Panc1 (cell line): ENCODE measurements at places on chromosomes 4 and X. TPM values are rescaled to one million over a fixed set of nuclear protein-coding genes. Genes with fewer than 3 reads are reported as not detected.

NUDT10 gene
- not detected for total RNA-seq

DGAT2L6 gene
- not detected for total RNA-seq

FGA gene
- total RNA-seq: 2.7 TPM

TENM3 gene
- 0.95 TPM for total RNA-seq

PRSS12 gene
- 0.23 TPM for total RNA-seq

FGG gene
- total RNA-seq: 1.8 TPM

TLR10 gene
- 0.05 TPM for total RNA-seq

FAM3A gene
- total RNA-seq: 88.8 TPM

VCX3B gene
- not detected for total RNA-seq

DCAF12L2 gene
- total RNA-seq: not detected

CSAG3 gene
- total RNA-seq: 0.26 TPM

- no peak overlapping the region for H3K4me3 ChIP-seq
- H3K27me3 ChIP-seq: no peaks in the 10 kb centered on the region
- H3K4me1 ChIP-seq: no peaks in the 10 kb centered on the region
- no peak for DNase-seq
- H3K36me3 ChIP-seq: no peaks in the 10 kb centered on the region
- H3K27ac ChIP-seq: no peak overlapping the region
These were observed 56.6 kb downstream of the AMELX start for GRCh38 chrX:11349661-11350337.

DNA sequence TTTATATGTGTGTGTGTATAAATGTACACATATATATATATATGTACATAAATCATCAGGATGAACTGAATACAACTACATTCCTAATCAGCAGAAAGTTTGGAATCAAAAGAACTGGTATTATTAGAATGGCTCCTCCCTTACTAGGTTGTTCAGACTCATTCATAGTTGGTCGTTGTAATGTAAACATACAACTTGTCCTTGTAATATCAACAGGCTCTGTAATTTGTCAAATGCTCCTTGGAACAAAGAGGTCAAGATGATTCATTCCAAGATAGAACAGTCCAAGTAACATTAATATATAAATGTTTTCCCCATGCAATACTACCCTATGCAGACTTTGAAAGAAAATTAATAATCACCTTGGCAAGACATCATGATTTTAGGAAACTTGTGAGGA lies 351.4 kb upstream of the SMIM31 start:
- no peak overlapping the region for H3K27ac ChIP-seq
- no peaks in the 10 kb centered on the region for H3K36me3 ChIP-seq
- no peaks in the 10 kb centered on the region for H3K27me3 ChIP-seq
- no peak for DNase-seq

DNA sequence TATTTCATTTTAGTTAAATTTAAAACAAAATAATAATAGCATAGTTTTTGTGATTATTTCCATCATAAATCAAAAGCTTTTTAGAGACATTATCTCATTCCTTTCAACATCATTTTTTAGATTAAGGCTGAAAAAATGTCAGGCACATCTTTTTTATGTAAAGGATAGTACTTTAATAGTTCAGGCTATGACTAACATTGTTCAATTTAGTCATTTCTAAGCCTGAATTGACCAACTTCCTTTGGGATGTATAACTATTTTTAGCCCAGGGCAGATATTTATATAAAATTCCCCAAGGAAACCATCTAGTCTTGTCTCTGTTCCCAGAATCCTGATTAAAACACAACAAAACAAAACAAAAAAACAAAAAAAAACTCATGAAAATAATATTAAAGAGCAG lies 145.6 kb upstream of the PCDH18 start:
- no peak for DNase-seq
- H3K27me3 ChIP-seq: no peaks in the 10 kb centered on the region
- no peak overlapping the region for H3K27ac ChIP-seq
- no peak overlapping the region for H3K4me3 ChIP-seq

DNA sequence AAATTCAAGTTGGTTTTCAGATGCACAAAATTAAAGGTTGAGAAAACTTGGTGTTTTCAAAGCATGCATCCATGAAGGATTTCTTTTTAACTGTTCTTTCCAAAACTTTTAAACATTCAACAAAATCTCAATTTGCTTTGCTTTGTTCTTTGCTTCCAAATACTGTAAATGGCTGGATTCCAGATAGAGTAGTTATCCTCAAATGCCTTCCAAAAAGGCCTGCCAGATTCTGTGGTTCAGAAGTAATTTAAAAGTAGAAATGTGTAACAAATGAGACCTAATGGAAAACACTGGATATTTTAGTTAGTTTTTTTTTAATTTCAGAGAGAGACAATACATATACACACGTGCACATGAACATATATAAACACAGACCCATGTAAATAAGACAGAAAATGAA lies 97.3 kb downstream of the NR3C2 start:
- no peak overlapping the region for H3K4me3 ChIP-seq
- no peaks in the 10 kb centered on the region for H3K4me1 ChIP-seq
- no peak for DNase-seq
- H3K36me3 ChIP-seq: no peaks in the 10 kb centered on the region

DNA sequence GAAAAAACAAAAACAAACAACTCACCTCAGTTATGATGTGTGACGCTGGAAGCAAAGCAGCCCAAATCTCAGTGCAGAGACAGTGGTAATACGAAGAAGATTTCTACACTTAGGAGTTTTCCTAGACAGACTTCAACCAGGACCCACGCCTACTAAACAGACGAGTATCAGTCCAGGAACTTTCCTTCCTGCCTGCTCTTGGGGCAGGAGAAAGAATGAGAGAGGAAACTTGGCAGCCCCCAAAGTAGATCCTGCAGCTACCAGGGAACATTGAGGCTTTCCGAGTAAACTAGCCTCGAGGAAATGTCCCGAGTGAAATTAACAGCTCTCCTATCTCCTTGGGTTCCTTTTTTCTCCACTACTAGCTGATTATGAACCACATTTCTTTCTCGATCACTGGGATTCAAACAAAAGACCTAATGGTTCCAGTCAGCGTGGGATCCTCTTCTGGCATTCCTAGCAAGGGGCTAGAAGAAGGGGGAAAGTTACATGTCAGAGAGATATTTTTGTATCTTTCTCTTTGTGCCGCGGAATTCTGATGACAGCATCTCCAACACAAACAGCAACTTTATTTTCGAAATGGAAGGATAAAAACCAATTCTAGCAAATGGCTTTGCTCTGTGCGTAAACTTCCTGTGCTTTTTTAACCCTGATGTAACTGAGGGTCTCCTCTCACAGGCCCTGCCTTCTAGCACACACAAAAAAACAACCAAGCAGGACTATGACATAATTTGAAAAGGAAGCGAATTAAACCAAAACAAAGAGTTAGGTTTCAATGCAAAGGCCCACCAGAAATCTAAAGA lies 53.2 kb downstream of the PPM1K start:
- H3K4me3 ChIP-seq: no peak overlapping the region
- H3K27me3 ChIP-seq: no peaks in the 10 kb centered on the region
- no peak overlapping the region for H3K27ac ChIP-seq
- H3K4me1 ChIP-seq: no peaks in the 10 kb centered on the region
- no peaks in the 10 kb centered on the region for H3K36me3 ChIP-seq

GRCh38 chrX:31021537-31021936 lies 50.3 kb downstream of the FTHL17 start:
- DNase-seq: no peak
- H3K4me1 ChIP-seq: no peaks in the 10 kb centered on the region
- H3K36me3 ChIP-seq: no peaks in the 10 kb centered on the region
- no peaks in the 10 kb centered on the region for H3K27me3 ChIP-seq
- no peak overlapping the region for H3K27ac ChIP-seq

- H3K36me3 ChIP-seq: no peaks in the 10 kb centered on the region
- DNase-seq: no peak
- H3K4me1 ChIP-seq: no peaks in the 10 kb centered on the region
- peaks cover 4% of the 10 kb centered on the region; the same call in 1 of the 2 replicates for H3K27me3 ChIP-seq
- H3K4me3 ChIP-seq: no peak overlapping the region; the same call in 1 of the 2 replicates
- no peak overlapping the region for H3K27ac ChIP-seq
These were observed 11.3 kb downstream of the PNCK start for GRCh38 chrX:153662266-153662665.

DNA sequence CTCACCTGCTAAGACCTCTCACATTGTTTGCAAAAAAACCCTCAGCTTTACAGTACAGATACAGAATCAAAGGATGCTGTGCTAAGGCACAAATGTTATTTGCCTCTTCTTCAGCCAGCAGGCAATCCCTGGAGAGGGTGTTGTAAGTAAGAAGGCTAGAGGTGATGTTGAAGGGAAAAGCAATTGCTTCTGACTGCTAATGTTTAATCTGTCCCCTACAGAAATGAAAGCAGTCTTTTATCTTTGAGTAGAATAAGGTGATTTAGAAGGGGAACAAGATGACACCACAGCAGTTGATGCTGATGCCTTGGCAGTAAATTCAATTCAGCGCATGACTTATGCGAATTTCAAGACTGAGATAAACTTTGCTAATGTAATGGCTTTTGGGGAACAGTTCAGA lies 1064.8 kb upstream of the IGFBP7 start:
- H3K36me3 ChIP-seq: no peaks in the 10 kb centered on the region
- DNase-seq: no peak
- no peak overlapping the region for H3K4me3 ChIP-seq
- H3K27ac ChIP-seq: no peak overlapping the region
- no peaks in the 10 kb centered on the region for H3K27me3 ChIP-seq

- H3K36me3 ChIP-seq: no peaks in the 10 kb centered on the region
- DNase-seq: no peak
- no peaks in the 10 kb centered on the region for H3K27me3 ChIP-seq
- no peak overlapping the region for H3K4me3 ChIP-seq
- no peak overlapping the region for H3K27ac ChIP-seq
These were observed 210.8 kb downstream of the ARHGAP10 start for GRCh38 chr4:147942729-147943128.

GRCh38 chr4:7759216-7759615 lies 180.4 kb downstream of the AFAP1 start:
- peaks cover 60% of the 10 kb centered on the region for H3K4me1 ChIP-seq

DNA sequence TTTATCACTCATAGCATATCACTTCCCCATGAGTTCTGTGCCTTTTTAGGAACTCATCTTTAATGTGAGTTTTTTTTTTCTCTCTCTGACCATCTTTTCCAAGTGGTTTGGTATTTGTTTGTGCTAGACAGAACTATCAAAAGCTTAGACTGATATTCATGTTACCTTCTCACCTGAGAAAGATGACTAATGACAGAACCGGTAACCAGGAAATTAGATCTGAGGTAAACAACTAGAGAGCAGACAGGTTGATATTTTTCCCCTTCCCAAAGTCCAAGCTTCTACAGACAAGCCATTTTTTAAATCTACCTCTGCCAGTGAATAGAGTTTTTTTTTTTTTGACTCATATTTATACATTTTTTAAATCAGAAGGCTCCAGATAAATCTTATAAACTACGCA lies 17.0 kb upstream of the SRD5A3 start:
- H3K4me1 ChIP-seq: no peaks in the 10 kb centered on the region
- no peak for DNase-seq
- no peak overlapping the region for H3K4me3 ChIP-seq
- no peaks in the 10 kb centered on the region for H3K36me3 ChIP-seq
- H3K27me3 ChIP-seq: no peaks in the 10 kb centered on the region
- no peak overlapping the region for H3K27ac ChIP-seq

DNA sequence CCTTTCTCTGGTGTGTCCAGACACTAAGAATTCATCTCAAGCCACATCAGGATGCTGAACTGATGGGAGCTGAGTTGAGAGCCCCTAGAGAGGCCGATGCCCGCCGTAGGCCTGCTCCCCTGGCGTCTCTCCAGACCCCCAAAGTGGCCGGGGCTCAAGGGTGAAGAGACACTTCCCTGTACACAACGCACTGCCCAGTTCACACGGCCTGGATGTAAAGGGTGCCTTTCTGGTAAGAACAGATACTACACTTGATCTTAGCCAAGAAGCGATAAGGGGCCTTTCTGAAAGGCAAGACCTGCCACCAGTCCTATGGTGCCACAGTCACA lies 5.1 kb upstream of the TREX2 start:
- H3K27me3 ChIP-seq: no peaks in the 10 kb centered on the region
- no peaks in the 10 kb centered on the region; the same call in 1 of the 2 replicates for H3K36me3 ChIP-seq
- no peaks in the 10 kb centered on the region for H3K4me1 ChIP-seq
- H3K4me3 ChIP-seq: no peak overlapping the region
- no peak for DNase-seq

- H3K27me3 ChIP-seq: no peaks in the 10 kb centered on the region
- no peaks in the 10 kb centered on the region; the same call in 1 of the 2 replicates for H3K36me3 ChIP-seq
- H3K27ac ChIP-seq: no peak overlapping the region
- H3K4me1 ChIP-seq: peaks cover 11% of the 10 kb centered on the region; the same call in 1 of the 2 replicates
- DNase-seq: no peak
These were observed 11.2 kb downstream of the IRAK1 start for GRCh38 chrX:154008521-154008920.

- H3K4me3 ChIP-seq: no peak overlapping the region
- no peaks in the 10 kb centered on the region for H3K27me3 ChIP-seq
- no peak overlapping the region for H3K27ac ChIP-seq
- DNase-seq: no peak
These were observed 1.9 kb downstream of the STOX2 start for GRCh38 chr4:183906739-183907651.

DNA sequence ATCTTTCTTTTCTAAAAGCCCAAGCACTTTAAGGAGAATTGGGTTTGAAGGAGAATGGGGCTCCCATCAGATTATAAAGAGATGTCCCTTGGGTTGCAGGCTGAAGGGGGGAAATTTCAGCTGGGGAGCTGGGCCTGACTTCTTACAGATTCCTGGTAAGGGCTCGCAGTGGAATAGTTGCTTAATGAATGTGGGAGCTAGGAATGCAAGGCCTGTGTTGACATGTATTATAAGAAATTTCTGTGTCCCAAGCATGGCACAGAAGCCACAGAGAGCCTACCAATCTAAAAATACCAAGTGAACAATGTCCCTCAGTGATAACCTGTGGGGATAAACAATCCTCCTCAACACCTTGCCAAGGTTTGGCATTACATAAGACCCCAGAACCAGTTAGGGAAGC lies 39.3 kb upstream of the WNK3 start:
- DNase-seq: no peak
- H3K4me1 ChIP-seq: no peaks in the 10 kb centered on the region
- H3K27me3 ChIP-seq: no peaks in the 10 kb centered on the region
- no peak overlapping the region for H3K4me3 ChIP-seq

GRCh38 chrX:66833426-66833825 lies 194.5 kb upstream of the EDA2R start:
- no peak for DNase-seq
- H3K27me3 ChIP-seq: no peaks in the 10 kb centered on the region
- no peaks in the 10 kb centered on the region for H3K4me1 ChIP-seq
- H3K27ac ChIP-seq: no peak overlapping the region
- H3K4me3 ChIP-seq: no peak overlapping the region

GRCh38 chr4:32135642-32136041 lies 1415.5 kb downstream of the PCDH7 start:
- H3K36me3 ChIP-seq: no peaks in the 10 kb centered on the region
- no peaks in the 10 kb centered on the region for H3K27me3 ChIP-seq

DNA sequence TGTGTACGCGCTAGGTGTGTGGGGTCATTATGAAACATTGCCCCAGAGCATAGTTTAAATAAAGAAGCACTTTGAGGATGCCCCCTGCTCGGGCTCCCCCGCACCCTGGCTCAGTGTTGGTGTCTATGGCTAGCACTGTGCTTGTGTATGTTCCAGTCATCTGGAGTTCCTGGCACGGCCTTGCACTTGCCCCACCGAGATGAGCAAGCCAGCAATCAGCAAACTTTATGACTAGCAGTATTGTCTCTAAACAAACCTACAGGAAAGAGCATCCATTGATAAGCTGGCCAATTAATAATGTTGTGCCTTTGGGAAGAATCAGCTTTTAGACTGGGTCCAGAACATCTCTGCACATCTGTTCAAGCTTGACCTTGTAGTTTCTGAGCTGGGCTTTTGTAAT lies 707 bp upstream of the SHROOM4 start:
- H3K27me3 ChIP-seq: no peaks in the 10 kb centered on the region
- no peaks in the 10 kb centered on the region; the same call in 1 of the 2 replicates for H3K4me1 ChIP-seq
- H3K36me3 ChIP-seq: no peaks in the 10 kb centered on the region
- no peak overlapping the region for H3K4me3 ChIP-seq

GRCh38 chr4:68469482-68469881 lies 22.2 kb downstream of the TMPRSS11E start:
- DNase-seq: no peak
- H3K27ac ChIP-seq: no peak overlapping the region
- no peak overlapping the region for H3K4me3 ChIP-seq
